CD4-positive, alpha-beta T cell treated with Interleukin-1 beta for 1 hour (primary cell): ENCODE measurements at places on chromosomes 16 and 17.
A peak's percentile ranks its signal among the peaks of the same experiment; 100 is the strongest.

GRCh38 chr16:81537721-81538561 is 93.3 kb downstream of the CMIP start:
- no peak for DNase-seq

DNA sequence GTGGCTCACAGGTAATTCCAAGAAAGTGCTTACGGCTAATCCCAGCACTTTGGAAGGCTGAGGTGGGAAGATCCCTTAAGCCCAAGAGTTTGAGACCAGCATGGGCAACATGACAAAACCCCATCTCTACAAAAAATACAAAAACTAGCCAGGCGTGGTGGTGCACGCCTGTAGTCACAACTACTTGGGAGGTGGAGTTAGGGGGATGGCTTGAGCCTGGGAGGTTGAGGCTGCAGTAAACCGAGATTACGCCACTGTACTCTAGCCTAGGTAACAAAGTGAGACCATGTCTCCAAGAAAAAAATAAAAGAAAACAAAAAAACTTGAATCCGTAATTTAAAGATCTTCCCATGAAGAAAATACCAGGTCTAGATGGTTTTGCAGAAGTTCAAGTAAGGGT is 5.0 kb downstream of the ICAM2 start:
- DNase-seq = no peak

DNA sequence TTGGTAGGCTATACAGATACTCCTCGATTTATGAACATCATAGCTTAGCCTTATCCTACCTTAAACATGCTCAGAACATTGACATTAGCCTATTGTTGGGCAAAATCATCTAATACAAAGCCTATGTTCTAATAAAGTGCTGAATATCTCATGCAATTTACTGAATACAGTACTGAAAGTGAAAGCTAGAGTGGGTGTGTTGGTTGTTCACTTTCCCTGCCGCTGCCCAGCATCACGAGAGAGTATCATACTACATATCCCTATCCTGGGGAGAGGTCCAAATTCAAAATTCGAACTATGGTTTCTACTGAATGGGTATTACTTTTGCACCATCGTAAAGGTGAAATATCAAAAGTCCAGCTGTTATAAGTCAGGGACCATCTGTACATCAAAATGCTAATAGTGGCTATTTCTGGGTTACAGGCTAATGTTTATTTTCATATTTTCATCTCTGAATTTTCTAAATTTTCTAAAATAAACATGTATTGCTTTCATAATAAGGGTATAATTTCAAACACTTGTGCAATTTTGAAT is 54.5 kb downstream of the NACA2 start:
- DNase-seq = no peak

GRCh38 chr17:78823282-78824046 is 17.1 kb downstream of the USP36 start:
- DNase-seq = no peak

DNA sequence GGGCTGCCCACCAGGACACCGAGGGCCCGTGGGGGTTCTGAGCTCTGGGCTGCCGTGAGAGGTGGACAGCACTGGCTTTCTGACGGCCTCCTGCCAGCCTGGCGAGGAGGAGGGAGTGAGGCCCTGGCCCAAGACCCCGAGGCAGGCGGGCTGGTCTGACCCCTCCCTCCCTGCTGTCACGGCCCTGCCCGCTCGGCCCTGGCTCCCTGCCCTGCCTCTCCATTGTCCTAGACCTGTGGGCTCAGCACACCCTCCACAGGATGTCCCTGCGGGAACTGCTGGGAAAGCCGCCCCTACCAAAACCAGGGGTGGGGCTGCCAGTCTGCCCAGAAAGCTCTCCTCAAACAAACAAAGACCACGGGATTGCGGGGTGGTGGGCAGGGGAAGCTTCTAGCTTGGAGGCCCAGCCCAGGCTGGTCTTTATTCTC is 20.7 kb downstream of the SPNS2 start:
- DNase-seq = no peak

- DNase-seq = no peak
Observed at GRCh38 chr16:57167953-57168352, 17.9 kb downstream of the PSME3IP1 start.

DNA sequence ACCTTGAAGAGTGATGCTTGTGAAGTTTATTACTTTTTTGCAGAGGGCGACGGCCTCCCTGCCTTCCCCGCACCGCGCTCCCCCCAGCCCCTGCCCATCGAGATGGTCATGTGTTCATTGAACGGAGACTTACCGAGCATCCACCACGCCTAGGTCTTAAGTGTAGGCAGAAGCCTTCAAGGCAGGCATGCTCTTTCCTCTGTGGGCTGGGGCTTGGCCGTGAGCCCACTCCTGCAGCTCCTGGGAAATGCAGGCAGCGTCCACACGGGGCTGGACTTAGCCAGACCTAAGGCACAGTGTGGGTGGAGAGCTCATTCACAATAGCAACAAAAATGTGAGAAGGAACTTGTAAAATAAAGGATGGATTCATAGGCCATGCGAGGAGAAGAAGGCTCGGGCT is 19.2 kb downstream of the RNF213 start:
- DNase-seq = no peak

DNA sequence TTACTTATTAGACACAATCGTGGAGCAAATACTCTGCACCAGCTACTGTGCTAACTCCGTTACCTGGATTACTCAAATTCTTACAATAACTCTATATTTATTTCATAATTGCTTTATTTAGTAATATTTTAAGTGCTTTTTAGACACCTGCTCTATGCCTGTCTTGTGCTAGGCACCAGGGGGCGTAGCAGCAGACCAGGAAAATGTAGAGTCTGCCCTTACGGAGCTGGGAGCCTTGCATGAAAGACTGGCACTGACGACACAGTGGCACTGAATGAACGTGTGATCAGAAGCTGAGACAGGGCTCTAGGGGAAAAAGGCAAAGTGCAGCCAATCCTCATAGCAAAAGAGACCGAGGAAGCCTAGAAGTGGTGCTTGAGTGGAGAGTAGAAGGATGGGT is 486.5 kb downstream of the CDH13 start:
- DNase-seq = no peak

GRCh38 chr16:11530171-11530940 is 56.4 kb downstream of the LITAF start:
- DNase-seq = no peak

DNA sequence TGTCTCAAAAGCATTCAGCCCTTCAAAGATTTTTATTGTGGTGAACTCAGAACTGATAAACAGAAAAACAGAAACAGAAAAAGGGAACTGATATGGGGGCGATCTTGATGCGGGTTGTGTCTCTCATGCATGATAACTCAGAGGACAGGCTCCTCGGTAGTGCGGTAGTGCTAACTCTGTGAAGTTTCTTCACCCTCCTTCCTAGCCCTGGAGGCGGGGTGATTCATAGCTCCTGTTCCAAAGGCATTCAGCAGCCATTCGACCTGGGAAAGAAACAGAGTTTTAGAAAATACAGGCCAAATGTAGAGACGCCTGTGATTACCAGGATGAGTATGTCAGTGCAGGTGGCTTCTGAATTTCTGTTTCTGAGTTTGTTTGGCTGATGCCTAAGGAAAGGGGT is 5.5 kb upstream of the MAF start:
- DNase-seq = no peak

DNA sequence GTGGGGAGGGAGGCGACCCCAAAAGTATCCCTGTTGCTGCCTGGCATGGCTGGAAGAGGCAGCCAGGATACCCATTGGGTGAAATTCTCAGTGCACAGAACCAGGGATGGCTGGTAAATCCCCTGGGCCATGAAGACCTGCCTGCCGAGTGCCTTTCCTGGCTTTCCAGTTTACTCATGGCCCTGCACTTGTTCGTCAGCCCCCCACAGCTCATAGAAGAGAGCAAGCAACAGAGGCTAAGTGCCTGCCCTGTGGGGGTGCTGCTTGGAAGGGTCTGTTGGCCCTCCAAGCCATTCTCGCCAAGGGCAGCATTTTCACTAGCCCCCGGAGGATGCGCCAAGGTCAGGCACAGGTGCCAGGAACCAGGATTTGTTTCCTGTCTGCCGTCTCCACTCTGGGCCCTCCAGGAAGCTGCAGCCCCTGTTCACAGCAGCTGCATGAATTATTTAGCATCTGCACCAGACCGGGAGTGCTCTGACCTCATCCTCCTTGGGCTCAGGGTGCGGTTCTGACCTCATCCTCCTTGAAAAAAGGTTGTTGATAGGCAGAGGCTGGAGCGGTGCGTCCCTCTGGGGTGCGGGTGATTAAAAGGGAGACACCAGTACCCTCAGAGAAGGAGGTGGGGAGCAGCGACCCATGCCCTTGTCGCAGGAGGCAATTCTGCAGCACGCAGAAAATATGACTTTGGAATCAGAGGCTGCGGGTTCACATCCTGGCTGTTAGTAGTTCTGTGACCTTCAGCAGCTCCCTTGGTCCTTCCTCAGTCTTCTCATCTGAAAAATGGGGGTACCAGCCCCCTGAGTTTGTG is 14.2 kb upstream of the CD300A start:
- DNase-seq = no peak

DNA sequence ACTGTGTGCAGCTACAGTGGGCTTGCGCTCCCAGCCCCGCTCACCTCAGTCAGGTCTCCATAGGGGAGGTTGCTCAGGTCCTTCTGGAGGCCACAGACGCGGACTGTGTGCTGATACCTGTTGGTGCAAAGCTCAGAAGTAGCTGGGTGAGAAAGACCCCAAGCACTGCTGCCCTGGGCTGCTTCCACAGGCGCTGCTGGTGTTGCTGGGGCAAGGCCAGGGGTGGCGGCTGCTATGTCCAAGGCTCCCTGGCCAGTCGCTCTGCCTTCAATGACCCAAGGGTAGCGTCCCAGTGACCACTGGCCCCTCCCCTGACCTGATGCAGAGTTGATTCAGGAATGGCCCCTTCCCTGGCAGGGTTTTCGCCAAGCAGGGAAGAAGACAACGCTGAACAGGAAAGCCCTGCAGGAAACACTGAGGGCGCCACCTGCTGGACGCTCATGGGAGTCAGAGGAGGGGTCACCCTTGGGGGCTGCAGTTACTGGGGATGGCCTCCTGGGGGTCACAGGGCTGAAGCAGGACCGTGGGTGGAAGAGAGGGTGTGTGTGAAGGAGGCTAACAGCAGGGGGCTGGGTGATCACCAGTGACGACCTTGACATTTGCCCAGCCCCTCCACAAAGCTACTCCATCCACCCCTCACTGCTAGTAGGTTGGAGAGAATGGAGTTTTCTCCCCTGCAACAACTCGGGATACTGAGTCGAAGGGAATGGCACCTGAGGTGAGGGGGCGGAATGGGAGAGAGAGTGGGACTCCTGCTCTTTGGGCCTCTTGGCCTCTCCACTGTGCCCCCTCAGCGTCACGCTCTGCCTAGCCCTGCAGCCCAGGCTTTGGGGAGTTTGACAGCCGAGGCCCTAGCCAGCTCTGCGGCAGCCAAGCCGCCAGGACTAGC is 38.3 kb downstream of the ABCC12 start:
- DNase-seq = peak; percentile 43

GRCh38 chr17:43992641-43993040 is 11.8 kb upstream of the NAGS start:
- no peak for DNase-seq

- DNase-seq = peak; percentile 35
Observed at GRCh38 chr16:86575754-86576557, 2.4 kb upstream of the FOXL1 start.

DNA sequence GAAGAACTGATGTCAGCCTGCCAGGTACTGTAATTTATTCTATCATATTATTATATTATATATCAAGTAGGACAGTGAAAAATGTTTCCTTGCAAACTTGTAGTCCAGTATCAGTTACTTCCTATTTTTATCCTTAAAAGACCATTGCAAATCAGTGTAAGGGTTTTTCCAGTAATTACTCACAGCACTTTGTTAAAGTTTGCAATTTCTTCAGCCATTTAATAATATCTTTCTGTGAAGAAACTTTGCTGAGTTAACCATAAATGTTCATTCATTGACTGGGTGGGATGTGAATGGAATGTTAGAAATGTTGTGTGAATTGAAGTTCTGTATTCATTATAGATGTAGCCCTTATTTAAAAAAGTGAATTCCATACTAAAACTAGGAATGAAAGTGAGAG is 26.7 kb downstream of the HAPSTR1 start:
- DNase-seq = no peak

GRCh38 chr16:2340564-2341455 is at the start of gene ABCA3:
Gene ABCA3, minus strand, starts transcription at chr16:2340728. Its CDS starts 14,262 bp downstream, at chr16:2326466.
- peak; percentile 94 for DNase-seq

GRCh38 chr16:3951861-3952736 is 71.6 kb upstream of the CREBBP start:
- no peak for DNase-seq

DNA sequence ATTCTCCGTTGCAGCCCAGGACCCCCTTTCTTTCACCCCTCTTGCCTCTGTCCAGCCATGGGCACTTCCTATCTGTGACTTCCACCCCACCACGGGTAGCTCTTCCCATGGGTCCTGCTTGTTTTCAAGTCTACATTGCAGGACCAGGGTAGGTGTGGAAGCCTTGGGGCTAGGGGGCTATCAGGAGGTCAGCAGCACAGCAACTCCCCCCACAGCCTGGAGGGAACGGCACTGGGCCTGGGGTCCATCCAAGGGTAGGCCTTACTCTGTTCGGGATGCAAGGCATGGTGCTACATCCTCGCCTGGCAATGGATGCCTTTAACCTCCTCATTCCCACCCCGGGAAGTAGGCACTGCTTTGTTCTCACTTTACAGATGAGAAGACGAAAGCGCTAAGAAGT is 109.3 kb downstream of the IRX5 start:
- no peak for DNase-seq

GRCh38 chr16:20673071-20673806 is 24.2 kb downstream of the ACSM1 start:
- no peak for DNase-seq

DNA sequence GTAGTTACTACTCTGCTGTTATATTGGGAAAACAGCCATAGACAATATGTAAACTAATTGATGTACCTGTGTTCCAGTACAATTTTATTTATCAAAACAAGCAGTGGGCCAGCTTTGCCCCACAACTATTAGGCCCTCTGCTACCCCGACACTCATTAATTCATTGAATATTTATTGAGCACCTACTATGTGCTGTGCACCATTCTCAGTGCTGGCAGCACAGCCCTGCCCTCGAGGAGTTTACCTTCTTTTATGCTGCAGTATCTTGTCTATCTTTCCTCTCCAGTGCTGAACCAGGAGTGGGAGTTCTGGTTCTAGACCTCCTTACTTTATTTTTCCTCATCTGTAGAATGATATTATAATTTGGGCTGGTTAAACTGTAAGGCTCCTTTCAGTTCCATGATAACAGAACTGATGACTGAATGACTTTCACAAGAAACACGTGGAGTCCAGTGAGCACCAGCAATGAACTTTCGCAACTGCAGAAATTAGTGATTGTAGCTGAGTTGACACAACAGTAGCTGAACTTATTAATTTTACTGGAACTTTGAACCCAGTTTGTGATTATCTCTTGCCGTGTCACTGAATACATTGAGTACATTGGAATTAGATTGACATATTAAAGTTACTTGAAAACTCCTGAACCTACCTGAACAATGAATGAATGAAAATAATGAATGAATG is 2.4 kb downstream of the GOSR2 start:
- no peak for DNase-seq

GRCh38 chr16:50539053-50539695 is 9.0 kb upstream of the NKD1 start:
- DNase-seq = no peak

- no peak for DNase-seq
Observed at GRCh38 chr17:73638556-73638955, 5.7 kb downstream of the SDK2 start.
